GF-D8 (cell line): ENCODE measurements at places on chromosomes 7 and 10.

GRCh38 chr7:31488562-31489203 is 25.2 kb upstream of the ITPRID1 start:
- no peak for DNase-seq

DNA sequence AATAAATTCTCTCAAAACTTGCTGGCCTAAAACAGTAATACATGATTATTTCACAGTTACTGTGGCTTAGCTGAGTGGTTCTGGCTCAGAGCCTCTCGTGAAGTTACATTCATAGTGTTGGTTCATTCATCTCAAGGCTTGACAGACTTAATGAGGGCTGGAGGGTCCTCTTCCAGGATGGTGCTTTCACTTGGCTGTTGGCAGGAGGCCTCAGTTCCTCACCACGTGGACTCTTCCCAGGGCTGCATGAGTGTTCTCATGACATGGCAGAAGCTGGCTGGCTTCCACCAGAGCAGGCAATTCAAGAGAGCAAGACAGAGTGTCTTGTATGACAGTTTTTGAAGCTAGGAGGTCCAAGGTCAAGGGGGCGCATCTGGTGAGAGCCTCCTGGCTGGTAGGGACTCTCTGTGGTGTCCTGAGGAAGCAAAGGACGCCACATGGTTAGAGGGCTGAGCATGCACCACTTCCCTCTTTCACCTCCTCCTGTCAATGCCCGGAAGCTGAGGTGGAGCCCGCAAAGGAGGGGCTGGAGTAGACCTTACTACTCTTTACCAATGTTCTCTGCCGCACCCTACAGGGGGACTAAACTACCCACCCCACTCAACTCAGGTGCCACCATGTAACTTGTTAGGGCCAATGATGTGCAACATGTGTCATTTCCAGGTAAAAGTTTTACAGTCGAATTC is 58.2 kb upstream of the YAE1 start:
- peak; percentile 43 for DNase-seq

DNA sequence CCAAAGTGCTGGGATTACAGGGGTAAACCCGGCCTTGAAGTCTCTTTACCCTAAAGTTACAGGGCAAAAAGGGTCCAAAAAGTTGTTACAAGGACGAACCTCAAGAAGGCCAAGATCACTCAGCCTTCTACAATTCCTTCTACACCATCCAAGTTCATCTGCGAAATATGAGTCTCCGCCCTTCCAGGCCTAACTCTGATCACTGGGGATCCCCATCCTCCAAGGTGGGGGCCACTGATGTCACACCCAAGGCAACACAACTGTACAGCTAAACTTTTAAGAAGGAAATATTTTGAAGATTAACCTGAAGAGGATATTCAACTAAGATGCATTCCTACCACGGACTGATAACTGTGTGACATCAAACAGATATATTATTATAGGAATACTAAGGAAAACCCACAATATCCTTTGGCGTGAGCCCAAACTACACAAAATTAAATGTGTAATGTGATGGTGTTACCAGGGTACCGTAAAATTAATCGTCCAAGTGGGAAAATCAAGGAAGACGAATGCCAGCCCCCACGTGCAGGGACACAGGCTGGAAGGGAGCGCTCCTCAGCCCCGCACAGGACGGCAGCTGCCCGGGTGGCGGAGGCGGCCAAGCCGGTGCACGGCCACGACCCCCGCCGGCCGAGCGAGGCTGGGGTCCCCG is 1.0 kb downstream of the PAXIP1 start:
- no peak for DNase-seq

- DNase-seq: no peak
These were observed 625.1 kb downstream of the DNAJB6 start for GRCh38 chr7:157961731-157962457.

DNA sequence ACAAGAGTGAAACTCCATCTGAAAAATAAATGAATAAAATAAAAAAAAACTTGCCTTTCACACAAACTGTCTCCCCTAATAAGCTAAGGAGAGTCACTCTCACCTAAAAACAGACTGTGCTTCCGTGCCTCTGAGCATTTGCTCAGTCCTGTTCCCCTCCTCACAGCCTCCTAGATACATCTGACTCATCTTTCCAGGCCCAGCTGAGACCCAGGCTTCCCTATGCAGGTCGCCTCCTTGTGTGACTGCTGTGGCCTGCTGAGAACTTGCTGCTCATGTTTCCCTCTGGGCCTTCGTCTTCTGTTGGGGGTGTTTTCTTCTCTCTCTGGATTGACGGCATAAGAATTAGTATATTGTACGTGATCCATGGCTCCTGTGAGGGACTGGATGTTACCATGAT is 777.7 kb downstream of the LRMDA start:
- no peak for DNase-seq

- DNase-seq: no peak
These were observed 384.5 kb downstream of the KCNMA1 start for GRCh38 chr10:77253147-77253545.

GRCh38 chr10:118581340-118581739 is 14.1 kb downstream of the PRLHR start:
- DNase-seq: no peak

DNA sequence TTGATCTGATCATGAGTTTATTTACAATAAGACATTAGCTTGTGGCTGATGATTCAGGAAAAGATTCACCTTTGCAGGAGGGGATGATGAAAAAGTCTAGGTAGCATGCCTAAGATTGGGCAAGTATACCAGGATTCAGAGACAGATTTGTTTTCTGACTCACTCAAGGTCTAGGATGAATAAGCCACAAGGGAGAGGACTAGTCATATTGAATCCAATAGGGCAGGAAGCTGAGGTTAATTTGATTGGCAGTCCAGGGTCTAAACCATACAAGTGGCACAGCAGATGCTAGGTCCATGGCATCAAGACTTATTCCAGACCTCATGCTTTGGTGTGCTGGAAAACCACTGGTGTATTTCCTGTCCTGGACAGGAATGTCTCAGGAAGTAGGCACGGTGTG is 1133.4 kb downstream of the XPNPEP1 start:
- no peak for DNase-seq

DNA sequence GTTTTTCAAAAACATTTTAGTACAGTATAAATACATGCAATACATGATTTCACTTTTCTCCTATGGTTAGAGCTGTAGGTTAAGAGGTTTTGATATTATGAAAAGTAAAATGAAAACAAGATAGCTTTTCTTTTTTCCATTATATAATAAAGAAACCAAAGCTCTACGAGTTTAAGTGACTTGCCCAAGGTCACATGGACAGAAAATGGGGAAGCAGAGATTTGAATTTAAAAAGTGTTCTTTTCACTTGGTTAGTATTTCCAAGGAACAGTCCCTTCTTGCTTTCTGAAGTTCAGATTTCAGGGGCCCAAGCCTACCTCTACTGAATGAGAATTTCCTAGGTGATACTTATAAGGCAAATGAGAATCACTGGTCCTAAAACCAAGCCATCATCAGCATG is 13.2 kb upstream of the MAP3K8 start:
- no peak for DNase-seq

DNA sequence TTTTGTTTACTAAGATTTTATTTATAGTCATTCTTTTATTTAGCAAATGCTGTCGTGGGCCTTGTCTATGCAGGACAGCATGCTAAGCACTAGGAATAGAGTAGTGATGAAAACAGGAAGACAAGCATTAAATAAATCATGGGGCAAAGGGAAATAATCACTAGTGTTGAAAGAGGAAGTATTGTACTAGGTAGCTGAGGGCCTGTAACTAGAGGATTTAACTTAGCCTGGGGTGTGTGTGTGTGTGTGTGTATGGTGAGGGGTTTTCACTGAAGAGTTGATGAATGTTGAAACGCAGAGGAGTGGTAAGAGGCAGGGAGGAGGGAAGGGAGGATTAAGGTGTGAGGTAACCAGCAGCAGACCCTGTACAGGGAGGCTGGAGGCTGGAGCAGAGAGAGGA is 446.4 kb downstream of the SDK1 start:
- DNase-seq: no peak

DNA sequence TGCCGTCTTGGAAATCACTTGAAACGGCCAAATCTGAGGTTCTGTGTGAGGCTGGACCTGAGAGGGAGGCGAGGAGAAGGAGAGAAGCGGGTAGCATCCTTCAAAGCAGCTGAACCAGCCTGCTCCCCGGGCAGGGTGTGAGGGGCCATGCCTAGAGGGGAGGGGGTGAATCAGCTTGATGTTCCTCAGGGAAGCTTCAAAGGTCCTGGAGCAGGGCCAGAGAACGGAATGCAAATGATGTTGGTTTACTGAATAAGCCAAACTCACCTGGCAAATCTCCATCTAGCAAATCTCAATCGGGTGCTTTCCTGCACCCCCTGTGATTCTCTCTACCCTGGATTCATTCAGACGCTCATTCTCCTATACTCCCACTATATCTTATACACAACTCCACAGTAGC is 226.9 kb downstream of the WDR11 start:
- DNase-seq: no peak

GRCh38 chr7:96121752-96122151 is 200.1 kb downstream of the SLC25A13 start:
- no peak for DNase-seq

- DNase-seq: no peak
These were observed 5.2 kb upstream of the HTR7 start for GRCh38 chr10:90862908-90863514.

- no peak for DNase-seq
These were observed 79.1 kb upstream of the NEUROD6 start for GRCh38 chr7:31419505-31420055.

DNA sequence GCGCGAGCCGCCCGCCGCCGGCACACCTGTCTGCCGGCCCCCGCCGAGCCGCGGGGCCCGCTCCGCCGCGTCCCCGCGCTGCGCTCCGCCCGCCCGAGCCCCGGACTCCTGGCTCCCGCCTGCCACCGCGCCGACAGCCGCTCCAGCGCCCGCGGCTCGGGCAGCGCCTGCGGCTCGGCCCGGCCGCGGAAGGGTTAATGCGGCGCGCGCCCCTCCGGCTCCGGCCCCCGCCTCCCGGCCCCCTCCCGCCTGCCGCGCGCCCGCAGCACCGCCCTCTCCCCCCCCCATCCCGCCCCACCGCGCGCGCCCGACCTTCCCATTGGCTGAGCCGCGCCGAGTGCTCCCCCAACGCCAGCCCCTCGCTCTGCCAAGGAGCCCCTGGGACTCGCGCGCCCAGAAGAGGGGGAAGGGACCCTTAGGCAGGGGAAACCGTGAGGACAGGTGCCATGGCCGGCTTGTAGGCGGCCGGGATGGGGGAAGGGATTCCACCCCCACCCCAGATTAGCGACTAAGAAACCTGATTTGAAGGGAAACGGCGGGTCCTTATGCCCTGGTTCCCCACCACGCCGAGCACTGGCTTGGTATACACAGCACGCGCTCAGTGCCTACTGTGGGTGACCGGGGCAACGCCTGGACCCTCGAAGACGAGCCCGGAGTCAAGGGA is at the start of gene KCNH2:
TSS of gene KCNH2 (minus strand) at position 196 of the 664 bp plus-strand sequence. CDS start 408 bp downstream, outside the sequence.
- no peak for DNase-seq

DNA sequence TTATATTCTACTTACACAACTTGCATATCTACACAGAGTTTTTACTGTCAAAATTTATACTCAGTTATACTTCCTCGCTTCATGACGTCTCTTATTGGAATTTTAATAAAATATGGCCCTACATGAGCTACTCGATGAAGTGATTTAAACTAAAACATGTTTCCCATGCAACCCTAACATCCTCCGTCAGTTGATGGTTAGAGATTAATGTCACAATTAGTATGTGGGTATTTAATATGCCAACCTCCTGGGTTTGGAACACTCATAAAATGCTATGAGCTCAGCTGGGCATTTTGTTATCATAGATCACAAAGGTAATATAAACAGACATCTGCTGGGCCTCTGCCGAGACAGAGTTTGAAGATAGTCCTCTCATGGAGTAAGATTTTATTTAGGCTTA is 66.5 kb downstream of the GNAT3 start:
- no peak for DNase-seq

GRCh38 chr7:142865766-142866165 is 10.9 kb downstream of the EPHB6 start:
- no peak for DNase-seq

DNA sequence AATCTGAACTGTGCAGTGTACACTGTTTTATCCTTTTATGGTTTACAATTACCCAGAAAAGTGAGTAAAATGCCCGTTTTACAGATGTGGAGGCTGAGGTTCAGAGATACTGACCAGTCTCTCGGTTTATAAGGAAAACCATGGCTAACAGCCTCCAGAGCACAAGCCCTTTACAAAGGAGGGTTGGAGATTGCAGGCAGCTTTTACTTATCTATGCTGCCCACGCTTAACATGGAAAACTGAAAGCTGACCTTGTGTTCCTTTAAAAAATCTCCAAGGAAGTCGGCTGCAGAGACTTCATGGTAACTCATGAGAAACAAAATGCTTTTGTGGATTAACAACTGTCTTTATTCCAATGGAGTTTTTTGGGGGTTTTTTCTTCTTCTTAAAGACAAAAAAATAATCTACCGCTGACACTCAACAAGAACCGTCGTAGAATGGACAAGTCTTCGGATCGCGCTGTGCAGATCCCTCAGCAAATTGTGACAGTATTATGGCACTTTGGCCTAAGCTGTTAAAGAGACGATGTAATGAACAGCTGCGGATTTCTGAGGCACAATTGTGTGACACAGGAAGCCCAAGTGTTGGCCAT is 654 bp upstream of the SLF2 start:
- no peak for DNase-seq

GRCh38 chr7:115676080-115676479 is 354.5 kb downstream of the TFEC start:
- DNase-seq: no peak

DNA sequence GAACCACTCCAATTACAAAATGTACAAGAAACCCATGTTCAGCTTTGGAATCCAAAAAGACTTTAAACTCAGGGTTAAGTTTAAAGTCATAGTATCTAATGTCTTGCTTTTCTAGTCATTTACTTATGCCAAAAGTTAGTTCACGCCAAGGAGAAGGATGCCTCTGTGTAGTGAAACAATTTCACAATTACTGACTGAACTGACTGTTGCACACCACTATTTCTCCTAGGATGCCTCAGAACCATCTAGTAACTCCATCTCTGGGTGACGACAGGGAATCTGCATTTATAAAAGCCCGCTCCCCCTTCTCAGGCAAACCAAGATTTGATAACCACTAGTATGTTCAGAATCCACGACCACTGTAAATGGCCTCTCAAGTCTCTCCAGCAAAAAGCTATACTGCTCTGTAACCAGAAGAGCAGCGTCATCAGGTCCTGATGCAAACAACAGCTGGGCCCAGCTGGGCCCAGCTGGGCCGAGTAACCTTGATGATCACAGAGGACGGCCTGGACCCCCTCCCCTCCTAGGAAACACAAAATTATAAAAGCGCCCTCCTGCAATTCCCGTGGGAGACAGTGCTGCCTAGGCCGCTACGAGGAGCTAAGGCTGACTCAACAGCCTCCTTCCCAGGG is 680 bp upstream of the ADO start:
- no peak for DNase-seq

- DNase-seq: no peak
These were observed 202.6 kb downstream of the PPP1R3A start for GRCh38 chr7:113715981-113716856.
